Activated CD8-positive, alpha-beta memory T cell treated with anti-CD3 and anti-CD28 coated beads for 24 hours (primary cell): ENCODE measurements at places on chromosomes 11 and 22.

- DNase-seq: no peak
These were observed 380.6 kb downstream of the CADM1 start for GRCh38 chr11:115123641-115124040.

DNA sequence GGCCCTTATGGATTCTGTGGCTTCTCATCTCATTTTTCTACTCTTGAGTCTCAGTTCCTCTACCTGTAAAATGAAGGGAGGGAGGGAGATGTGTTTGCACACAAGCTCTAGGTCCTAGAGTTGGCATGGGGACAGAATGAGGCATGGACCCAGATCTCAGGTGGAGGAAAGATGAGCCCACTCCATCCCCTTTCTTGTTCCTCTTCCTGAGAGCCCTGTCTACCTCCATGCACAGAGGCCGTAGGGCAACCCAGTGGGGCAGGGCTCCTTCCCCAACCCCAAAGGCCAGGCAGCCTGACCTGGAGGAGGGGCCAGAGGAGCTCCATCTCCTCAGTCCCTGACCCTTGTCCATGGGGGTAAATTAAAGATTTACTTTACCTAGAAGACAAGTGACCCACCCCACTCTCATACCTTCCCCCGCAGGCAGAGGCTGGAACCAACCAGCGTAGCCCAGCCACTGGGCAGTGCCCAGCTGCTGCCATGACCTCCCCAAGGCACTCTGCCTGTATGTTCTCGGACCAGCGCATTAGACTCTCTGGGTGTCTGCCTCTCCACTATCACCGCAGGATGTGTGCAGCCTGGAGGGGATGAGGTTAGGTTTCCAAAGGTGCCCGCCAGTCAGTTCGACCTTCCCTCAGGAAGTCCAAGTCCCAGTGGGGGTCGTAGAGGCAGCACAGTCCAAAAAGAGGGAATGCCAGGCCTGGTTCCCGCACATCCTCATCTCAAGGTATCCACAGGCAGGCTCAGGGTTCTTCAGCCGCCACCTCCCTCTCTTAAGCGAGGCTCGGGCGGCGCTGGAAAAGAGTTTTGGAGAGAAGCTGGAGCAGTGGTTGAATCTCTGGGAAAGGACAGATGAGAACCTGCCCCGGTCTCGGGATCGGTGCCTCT lies 3.0 kb downstream of the SMTN start:
- DNase-seq: no peak

DNA sequence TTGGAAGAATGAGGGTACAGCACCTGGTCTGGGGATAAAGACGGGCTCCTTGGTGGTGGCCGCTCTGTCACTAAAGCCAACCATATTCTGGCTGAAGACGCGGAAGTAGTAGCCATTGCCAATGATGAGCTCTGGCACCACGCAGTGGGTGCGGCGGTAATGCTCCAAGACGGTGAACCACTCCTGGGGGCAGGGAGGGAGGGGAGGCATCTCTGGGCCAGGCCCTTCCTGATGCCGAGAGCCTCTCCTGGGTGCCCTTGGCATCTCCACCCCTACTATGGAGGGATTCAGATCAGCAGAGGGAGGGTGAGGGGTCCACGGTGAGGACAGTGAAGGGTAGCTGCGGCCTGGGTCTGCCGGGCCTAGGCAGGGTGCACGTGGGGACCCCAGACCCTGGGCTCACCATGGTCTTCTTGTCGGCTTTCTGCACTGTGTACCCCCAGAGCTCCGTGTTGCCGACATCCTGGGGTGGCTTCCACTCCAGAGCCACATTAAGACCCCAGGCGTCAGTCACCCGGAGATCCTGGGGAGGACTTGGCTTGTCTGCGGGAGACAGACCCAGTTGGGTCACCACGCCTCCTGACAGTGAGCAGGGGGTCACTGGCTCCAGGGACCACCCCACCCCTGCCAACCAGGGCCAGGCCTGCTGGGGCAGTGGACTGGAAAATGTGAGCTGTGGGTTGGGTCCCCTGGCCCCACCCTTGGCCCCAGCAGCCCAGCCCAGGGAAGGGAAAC lies 19.5 kb downstream of the MYBPC3 start:
- DNase-seq: no peak

GRCh38 chr22:40183029-40183581 lies 5.4 kb downstream of the TNRC6B start:
- DNase-seq: no peak

DNA sequence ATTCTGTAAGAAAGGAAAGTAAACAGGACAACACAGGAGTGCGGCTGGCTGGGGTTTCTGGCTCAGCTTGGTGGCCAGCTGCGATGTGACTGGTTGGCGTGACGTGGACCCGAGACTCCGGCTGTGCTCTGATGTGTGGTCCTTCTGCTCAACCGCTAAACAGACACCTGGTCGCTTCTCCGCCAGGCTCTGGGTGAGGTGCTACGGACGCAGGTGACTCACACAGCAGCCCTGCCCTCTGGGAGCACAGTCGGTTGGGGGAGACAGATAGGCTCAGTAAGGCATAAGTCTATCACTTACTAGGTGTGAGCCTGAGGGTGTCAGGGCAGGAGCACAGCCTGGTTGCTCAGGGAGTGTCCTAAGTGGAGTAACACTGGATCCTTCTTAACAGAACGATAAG lies 8.2 kb downstream of the RTL6 start:
- no peak for DNase-seq

DNA sequence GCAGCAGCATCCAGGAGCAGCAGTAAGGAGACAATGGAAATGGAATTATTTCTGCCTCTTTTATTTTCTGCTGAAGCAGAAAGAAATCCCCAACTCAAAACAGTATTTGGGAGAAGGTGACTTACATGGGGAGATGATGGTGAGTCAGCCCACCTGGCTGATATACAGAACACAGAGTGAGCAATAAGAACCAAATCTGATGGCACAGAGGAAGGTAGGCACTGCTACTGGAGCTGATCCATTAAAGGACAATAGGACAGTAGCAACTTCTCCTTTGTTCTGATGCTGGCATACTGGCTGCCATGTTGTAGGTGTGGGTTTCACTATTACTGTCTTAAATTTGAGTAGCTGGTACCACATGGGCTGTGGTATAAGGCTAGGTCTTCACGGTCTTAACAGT lies 45.2 kb downstream of the CLPB start:
- DNase-seq: no peak

GRCh38 chr22:20588843-20589581 lies 81.6 kb downstream of the MED15 start:
- DNase-seq: no peak

GRCh38 chr11:120577041-120577440 lies 65.5 kb downstream of the GRIK4 start:
- DNase-seq: no peak

DNA sequence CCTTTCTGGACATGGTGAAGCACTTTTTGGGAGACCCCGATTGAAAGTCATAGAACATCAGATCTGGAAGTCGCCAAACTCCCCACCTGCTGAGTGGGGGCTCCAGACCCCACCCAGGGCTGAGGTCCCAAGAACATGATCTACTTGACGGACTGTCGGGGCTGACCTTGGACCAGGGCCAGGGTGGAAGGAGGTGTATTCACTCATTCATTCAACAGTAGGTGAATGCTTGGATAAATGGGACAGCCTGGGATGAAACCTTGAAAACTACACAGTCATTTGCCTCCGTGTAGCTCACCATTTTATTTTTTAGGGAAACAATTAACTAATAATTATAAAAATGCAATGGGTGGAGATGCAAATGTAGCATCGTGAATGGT lies 629.0 kb downstream of the BRD1 start:
- no peak for DNase-seq

- no peak for DNase-seq
These were observed 1.6 kb upstream of the CARD10 start for GRCh38 chr22:37520776-37521191.

DNA sequence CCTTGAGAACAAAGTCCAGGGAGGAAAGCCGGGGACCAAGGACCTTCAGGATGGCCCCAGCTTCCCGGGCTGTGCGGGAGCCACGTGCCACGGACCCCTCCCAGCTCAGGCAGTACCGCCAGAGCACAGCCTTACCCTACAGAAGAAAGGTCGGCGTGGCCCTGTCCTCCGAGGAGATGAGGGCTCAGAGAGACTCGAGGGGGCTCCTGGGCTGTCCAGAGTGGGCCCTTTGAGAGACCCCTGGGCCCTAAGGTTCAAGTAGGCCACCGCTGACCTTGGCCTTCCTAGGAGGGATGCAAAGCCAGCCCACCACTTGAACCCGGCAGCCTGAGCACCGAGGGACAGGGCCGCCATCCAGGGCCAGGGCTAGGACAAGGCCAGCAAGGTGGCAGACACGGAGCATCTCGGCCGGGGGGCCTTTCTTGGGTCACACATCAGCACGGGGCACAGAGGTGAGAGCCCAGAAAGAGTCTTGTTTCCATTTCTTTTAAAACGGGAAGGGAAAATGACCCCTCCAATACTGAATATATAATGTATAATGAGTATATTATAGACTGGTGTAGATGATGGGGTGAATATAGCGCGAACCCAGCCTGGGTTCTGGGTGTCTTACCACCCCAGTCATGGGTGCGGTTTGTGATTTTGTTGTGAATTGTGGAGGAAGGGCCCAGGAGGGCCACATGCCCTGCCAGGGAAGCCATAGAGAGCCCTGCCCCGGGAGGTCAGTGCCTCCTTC lies 34.4 kb upstream of the PPARA start:
- DNase-seq: no peak

GRCh38 chr11:112477152-112477551 lies 216.5 kb upstream of the PLET1 start:
- no peak for DNase-seq

DNA sequence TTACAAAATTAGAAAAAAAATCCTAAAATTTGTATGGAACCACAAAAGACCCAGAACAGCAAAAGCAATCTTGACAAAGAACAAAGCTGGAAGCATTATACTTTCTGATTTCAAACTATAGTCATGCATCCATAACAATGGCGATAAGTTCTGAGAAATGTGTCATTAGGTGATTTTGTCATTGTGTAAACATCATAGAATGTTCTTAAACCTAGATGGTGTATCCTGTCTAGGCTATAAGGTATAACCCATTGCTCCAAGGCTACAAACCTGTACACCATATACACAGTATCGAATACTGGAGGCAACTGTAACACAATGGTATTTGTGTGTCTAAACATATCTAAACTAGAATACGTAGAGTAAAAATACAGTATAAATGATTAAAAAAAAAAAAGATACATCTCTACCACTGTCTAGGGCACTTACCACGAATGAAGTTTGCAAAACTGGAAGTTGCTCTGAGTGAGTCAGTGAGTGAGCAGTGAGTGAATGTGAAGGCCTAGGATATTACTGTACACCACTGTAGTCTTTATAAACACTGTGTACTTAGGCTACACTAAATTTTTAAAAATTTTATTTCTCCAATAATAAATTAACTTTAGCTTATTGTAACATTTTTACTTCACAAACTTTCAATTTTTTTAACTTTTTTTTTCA lies 18.1 kb upstream of the SC5D start:
- no peak for DNase-seq

GRCh38 chr11:65217441-65218423 lies 36.0 kb downstream of the CAPN1 start:
- DNase-seq: no peak
